ENCODE measurements at places on chromosomes 3 and 15.

DNA sequence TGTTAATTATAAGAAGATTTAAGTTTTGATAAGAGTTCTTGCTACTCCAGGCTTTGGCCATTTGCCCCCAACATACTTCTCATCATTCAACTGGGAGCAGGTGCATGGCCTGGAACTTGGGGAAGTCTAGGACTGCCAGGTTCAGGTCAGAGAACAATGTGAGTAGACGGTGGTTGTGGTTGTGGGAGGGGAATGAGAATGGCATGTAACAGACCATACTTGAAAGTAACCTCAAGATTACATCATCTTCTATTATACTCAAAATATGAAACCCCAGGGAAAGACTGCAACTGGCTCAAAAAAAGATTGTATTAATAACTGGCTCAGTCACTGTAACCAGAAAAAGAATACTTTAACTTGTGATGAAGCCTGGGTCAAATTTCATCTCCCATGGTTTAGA is 364.9 kb upstream of the DPPA4 start:
- DNase-seq: no peak

- DNase-seq: no peak
Measured at GRCh38 chr3:53227993-53228885, 27.6 kb downstream of the TKT start.

- peak; percentile 58 for DNase-seq
Measured at GRCh38 chr3:170410428-170411029, 8.1 kb upstream of the CLDN11 start.

GRCh38 chr3:128376516-128376915 is 90.2 kb downstream of the DNAJB8 start:
- DNase-seq: no peak

DNA sequence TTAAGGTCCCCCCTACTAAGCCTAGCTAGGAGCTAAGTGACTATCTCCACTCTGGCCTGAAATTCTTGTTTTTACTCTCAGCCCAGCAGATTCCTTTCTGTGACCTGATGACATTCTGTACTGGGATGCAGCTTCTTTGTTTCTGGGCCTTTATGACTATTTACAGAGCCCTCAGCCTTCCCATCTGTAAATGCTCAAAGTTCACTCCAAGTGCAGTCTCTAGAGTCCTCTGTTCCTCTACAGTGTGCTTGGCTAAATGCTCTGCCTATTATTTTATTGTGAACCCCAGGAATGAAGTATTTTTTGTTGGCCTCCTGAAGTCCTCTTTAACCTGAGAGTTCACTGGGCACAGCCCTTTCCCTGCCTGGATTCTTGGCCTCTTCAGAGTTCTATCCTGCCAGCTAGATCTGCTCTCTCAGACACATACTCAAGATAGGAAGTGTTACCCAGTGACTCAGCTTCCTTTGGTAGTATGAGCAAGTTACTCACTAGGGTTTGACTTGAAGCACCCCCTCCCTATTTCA is 278.1 kb upstream of the P2RY1 start:
- no peak for DNase-seq

GRCh38 chr3:11546657-11547302 is 96.9 kb downstream of the VGLL4 start:
- peak; percentile 14 for DNase-seq

Measured in mucosa of descending colon (tissue), 3 donors.